Uterine smooth muscle cell (primary cell): ENCODE measurements at places on chromosomes 13 and 19. TPM values are rescaled to one million over a fixed set of nuclear protein-coding genes. Genes with fewer than 3 reads are reported as not detected.

Gene PSG11
- 0.11 TPM in 1 of 2 replicates, not detected in the other for total RNA-seq

Gene FUT3
- not detected in 2 replicates for total RNA-seq

Gene SMARCA4
- total RNA-seq, result 74.0 and 96.8 TPM in 2 replicates

Gene PBX4
- total RNA-seq, result 1.9 and 2.8 TPM in 2 replicates

Gene MYBPC2
- not detected in 2 replicates for total RNA-seq

Gene NXNL1
- not detected in 2 replicates for total RNA-seq

Gene CGB3
- not detected in 2 replicates for total RNA-seq

Gene ENOX1
- 4.2 and 7.4 TPM in 2 replicates for total RNA-seq

Gene GGN
- 0.11 and 0.62 TPM in 2 replicates for total RNA-seq

Gene RAP2A
- total RNA-seq, result 40.4 and 47.0 TPM in 2 replicates

Gene LRRC4B
- total RNA-seq, result 0.12 TPM in 1 of 2 replicates, not detected in the other

Gene CEACAM16
- not detected in 2 replicates for total RNA-seq

Gene ZNF345
- total RNA-seq, result 2.3 and 2.4 TPM in 2 replicates

Gene STAP2
- 5.9 and 7.5 TPM in 2 replicates for total RNA-seq

Gene PRODH2
- total RNA-seq, result not detected in 2 replicates

Gene LRRC25
- 0.11 and 0.25 TPM in 2 replicates for total RNA-seq

Gene GAMT
- 26.7 and 37.1 TPM in 2 replicates for total RNA-seq
